ENCODE measurements at places on chromosomes 4 and X.
A peak's percentile ranks its signal among the peaks of the same experiment; 100 is the strongest.

DNA sequence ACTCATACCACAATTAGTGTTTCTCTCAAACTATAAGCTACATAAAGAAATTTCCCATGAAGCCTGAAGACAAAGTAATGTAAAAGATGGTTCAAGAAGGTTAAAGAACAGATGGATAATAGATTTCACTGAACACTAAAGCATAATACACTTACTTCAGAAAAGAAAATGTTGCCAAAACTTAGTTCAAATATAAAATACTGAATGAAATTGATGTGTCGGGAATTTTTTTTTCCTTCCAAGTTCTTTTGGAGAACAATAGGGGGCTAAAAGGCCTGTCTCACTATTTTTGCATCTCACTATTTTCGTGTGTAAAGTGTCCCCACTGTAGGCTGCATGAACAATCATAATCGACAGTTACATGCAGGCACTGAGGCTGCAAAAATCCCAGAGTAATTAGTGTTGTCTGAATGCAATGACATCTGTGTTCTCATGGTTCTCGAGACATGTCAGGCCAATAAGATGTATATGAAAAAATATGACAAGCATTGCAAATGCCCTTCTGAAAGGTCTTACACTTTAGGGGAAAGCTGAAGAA, 11.9 kb upstream of the MAB21L2 start:
- no peak for DNase-seq

DNA sequence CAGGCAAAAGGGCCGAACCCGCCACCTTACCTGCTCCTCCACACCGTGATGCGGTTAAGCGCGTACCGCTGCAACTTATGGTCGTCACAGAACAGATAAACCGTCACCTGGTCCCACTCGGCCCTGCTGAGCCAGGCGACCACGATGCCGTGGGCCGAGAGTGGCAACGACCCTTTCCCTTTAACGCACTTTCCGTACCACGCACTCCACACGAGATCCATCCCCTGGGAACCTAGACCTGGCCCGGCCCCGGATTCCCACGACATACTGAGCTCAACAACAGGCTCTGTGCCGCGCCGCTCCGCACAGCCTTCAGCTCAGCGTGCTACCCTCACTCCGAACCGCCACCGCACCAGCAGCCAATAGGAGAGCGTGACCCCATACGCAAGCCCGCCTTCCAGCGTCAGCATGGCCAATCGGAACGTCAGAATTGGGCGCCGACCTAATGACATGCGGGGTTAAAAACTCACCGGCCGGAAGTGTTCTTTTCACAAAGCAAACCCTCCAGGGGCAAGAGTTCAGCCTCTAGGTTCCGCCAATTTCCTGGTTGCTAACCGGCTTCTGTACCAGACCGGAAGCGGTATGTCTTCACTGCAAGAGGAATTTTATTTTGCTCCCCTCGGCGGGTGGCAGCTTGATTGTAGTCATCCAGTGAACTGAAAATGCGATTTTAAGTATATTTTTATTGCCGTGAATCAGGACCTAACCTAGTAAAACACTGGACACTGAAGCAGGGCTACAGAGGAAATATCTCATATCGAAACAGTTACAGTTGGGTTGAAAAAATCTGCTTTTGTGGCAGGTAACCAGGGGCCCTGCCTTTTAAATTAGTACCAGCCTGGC, at the start of gene LAS1L:
TSS of gene LAS1L (minus strand) at position 338 of the 843 bp plus-strand sequence. CDS start at position 266, 72 bp downstream.
- peak; percentile 90 for DNase-seq

GRCh38 chr4:138611721-138612120, 369.6 kb upstream of the SLC7A11 start:
- no peak for DNase-seq

DNA sequence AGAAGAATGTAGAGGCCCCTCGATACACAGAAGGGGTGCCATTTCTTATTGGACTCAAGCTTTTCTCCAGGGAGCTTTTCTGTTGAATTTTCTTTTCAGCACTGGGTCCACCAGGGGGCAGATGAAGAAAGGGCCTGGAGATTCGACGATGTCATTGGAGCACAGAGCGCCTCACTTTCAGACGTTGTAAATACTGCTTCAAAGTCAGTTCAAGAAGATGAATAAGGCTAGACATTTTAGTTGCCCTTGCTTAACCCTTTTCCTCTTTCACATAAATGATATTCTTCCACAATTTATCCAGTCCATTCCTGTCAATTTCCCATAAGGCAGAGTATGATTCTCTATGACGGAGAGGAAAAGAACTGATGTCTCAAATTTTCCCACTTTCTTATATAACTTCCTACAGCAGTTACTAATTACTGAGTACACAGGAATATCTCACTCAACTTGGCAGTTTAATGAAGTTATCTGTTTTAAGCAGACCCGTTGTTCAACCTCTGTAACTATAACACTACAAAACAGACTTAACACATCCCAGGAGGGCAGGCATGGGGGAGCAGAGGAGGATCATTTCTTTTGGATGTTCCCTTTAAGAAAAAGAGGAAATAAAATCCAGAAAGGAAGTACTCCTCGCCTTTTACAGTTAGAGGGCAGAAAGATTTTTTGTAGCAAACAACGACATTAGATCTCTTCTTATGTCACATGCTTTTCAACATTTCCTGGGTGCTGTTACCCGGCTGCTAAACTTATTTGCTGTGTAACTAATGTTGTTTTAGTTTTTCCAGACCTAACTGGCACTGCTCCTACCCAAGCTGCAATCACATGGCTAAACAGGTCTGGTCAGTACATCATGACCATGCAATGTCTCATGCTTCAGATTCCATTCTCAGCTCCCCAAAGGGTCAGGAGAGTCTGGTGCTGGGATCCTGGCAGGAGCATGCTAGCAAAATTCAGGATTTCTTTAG, 12.2 kb upstream of the CENPU start:
- peak; percentile 60 for DNase-seq

GRCh38 chr4:180261346-180261745, 1981.9 kb upstream of the TENM3 start:
- no peak for DNase-seq

DNA sequence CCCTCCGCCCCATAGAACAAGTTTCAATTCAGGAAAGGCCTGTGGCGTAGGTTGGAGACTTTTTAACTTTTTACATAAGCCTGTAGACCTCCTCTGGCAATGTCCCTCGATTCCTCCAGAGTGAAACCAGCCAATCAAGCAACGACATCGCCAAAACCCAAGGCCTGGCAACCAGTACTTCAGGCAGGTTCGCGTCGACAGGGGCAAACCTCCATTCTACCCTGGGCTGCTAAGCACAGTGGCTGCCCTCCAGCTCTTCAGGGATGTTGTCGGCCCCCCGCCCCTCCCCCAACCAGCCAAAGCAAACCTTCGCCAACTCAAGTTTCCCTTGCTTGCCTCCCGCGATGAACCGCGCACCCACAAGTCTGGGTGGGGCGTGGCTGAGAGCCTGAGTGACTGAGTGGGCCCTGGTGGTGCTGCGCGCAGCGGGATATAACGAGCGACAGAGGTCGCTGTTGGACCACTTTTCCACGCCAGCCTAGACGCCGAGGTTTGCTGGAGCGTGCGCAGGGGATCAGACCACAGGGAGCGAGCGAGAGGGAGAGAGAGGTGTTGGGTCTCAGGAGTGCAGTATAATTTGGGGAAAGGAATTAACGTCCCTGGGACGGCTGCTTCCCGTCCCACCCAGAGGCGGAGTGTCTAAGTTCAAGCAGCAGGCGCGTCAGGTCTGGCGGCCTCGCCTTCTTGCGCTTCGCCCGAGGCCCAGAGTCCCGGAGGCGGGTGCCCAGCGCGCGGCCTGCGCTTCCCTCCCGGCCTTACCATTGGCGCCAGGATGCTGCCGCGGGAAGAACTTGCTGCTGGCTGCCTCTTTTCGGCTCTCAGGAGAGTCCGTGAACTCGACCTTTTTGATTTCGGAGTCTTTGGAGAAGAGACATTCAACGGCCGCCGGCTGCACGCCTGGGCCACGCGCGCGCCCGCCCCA, 9.0 kb upstream of the PITX2 start:
- peak; percentile 22 for DNase-seq

- DNase-seq, result no peak
These were observed 48.8 kb upstream of the GALNT7 start for GRCh38 chr4:173119818-173120217.

DNA sequence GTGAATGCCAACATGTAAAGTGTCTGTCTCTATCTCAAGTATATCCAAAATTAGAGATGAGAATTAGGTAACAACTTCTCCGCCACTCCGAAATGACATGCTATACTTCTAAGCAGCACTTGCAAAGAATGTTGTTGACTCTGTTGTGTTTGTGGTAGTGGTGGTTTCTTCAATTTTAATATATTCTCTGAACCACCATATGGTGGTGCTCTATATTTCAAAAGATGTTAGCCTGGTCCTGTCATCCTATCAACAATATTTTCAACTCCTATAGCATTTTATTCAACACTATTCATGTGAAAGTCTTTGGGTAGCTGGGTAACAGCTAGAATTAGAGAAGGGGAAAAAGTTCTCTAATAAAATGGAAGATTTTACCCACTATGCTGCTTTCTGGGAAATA, 1622.8 kb upstream of the IGFBP7 start:
- DNase-seq, result no peak

GRCh38 chr4:70858454-70858853, 18.8 kb upstream of the GRSF1 start:
- no peak for DNase-seq

DNA sequence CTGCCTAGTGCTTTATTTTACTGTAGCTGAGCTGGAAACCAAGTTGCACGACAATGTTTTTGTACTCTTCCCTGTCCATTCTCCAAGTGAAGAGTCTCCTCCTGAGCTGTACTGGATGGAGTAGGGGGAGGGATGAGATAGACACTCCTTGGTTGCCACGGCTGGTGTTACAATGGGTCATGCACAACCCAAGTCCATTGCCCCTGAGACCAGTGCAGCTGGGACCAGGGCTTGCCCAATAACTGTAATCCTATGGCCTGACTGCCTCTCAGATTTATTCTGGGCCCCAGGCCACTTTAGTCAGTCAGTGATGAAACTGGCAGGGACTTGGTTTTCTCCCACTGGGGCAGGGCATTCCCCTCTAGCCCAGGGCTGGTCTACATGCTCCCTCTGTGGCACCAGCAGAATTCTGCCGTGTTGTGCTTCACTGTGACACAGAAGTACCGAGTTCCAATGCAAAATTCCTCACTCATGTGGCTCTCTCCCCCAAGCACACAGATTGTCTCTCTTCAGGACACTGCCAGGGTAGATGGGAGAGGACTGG, 203.3 kb upstream of the PCDH18 start:
- no peak for DNase-seq

GRCh38 chr4:7867701-7868435, 71.8 kb downstream of the AFAP1 start:
- DNase-seq, result no peak

DNA sequence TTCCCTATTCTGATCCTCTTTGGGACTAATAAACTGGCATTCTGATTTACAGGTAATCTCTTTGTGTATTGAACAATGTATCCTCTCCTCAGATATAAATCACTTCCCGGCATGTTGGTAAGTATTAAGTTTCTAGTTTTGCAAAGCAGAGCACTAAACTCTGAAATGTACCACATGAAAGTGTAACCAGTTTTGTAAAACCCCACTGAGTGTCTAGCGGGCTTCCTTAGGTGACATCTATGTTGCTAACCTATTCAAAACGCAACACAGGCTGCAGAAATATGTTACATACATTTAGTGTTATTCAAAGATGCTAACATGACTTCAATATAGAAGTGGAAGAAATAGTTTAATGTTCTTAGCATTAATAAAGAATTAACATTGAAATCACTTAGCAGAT, 25.2 kb downstream of the DNAJB14 start:
- no peak for DNase-seq

- DNase-seq, result no peak
These were observed 34.9 kb upstream of the VCX3B start for GRCh38 chrX:8429692-8430249.

DNA sequence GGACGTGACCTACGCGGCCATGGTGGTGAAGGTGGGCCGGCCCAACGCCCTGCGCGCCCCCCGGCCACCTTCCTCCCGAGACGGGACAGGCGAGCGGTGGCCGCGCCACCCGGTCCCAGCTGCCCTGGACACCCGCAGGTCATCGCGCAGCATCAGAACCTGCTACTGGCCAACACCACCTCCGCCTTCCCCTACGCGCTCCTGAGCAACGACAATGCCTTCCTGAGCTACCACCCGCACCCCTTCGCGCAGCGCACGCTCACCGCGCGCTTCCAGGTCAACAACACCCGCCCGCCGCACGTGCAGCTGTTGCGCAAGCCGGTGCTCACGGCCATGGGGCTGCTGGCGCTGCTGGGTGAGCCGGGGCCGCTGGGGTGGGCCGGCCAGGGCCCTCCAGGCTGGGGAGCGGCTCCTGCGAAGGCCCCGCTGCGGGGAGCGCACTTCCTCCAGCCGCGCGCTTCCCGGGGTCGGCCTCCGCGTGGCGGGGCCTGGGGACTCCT, 9.0 kb upstream of the SLC26A1 start:
- DNase-seq, result no peak

GRCh38 chr4:189502841-189503435, 437.7 kb upstream of the FRG1 start:
- peak; percentile 22 for DNase-seq

DNA sequence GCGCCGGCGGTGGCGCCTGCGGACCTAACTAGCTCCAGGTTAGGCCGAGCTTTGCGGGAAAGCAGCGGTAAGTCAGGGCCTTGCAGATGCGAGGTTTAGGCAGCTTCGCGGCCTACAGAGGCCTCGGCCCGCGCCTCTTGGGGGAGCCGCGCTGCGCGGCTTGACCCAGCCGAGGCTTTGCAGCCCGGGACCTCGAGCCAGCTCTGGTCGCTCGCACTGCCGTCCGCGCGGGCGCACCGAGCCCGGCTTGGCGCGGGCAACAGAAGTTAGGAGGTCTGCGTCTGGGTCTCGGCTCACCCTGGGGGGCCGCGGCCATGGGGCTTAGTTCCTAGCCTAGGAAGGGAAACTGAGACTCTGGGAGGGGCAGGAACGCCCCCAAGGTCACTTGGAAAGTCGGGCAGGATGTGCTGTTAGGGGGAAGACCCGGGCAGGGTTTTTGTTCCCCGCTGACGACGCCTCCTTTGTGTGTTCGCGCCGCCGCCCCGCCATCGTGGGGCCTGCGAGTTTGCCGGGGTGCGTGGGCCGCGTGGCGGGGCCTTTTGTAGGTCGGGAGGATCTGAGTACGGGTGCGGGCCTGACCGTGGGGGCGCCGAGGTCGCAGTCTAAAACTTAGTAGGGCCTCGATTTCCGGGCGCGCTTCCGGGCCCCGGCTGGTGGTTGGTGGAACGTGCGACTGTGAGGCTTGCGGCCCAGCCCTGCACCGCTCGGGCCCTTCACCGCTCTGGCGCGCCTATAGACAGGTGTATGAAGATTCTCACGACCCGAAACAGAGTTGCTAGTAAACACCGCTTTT, 482 bp downstream of the RNF4 start:
- DNase-seq, result peak; percentile 26

DNA sequence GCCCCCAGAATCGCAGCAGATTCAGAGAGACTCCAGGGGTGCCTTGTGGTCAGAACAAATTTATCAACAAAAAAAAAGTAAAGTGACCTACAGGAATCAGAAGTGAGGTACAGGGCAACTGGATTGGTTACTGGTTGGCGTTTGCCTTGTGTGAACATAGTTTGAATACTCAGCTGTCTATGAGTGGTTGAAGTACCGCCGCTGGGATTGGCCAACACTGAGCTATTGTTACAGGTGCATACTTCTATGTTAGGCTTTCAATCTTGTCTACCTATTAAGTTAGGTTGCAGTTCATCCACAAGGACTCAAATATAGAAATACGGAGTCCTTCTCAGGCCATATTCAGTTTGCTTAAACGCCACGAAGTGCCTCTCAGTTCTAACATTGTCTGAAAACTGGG, 993.5 kb upstream of the PRKX start:
- DNase-seq, result no peak
